Stimulated activated CD8-positive, alpha-beta memory T cell treated with anti-CD3 and anti-CD28 coated beads, Interleukin-2, amount 100 ng/mL, for 1 hour (primary cell): ENCODE measurements at places on chromosomes 4 and X.

GRCh38 chrX:151536571-151536970 lies 26.9 kb upstream of the PASD1 start:
- no peak for DNase-seq

DNA sequence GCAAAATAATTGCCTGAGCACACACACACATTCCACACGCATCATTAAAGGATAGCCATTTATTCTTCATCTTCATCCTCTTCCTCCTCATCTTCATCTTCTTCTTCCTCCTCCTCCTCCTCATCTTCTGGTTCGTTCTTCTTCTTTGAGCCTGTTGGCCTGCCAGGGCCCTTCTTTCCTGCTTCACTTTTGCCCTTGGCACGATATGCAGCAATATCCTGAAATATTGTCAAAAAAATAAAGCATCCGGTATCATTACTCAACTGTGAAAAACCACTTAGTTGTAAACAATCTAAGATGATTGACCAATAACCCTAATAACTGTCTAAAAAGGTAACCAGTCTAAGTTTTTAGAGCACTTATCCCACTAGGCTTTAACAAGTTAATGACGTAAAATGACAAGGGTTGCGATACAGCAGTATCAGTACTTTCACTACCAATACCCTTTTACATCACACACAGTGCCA lies 2.1 kb downstream of the HMGB2 start:
- DNase-seq: no peak

DNA sequence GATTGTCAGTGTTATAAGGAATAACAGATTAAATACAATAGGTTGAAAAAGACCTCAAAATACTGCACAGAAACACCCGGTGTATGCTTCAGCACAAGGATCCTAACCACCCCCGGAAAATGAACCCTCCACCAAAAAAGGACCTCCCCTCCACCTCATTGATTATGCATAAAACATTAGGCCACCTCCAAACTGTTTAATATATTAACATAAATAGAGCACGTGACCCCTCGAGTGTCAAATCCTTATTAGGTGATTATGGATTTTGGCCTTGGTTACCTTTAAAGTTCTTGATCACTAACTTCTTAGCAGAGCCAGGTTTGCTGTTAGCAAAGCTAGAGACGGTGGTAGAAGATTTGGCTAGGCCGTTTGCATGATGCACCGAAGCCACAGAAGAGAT lies 958 bp downstream of the CUL4B start:
- no peak for DNase-seq

DNA sequence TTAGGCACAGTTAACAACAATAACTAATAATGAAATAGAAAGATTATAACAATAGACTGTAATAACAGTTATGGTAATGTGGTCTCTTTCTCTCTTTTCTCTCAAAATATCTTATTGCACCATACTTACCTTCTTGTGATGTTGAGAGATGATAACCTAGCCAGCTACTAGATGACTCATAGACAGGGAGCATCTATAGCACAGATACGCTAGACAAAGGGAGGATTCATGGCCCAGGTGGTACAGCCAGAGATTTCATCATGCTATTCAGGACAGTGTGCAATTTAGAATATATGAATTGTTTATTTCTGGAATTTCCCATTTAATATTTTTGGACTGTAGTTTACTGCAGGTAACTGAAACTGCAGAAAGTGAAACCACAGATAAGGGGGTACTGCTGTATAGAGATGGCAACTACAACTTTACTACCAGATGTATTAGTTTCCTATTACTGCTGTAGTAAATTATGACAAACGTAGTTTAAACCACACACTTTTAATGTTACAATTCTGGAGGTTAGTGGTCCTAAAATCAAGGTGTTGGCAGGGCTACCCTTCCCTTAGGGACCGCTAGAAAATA lies 41.8 kb upstream of the MAGED1 start:
- DNase-seq: no peak

GRCh38 chrX:109707319-109707718 lies 25.7 kb downstream of the ACSL4 start:
- DNase-seq: no peak

DNA sequence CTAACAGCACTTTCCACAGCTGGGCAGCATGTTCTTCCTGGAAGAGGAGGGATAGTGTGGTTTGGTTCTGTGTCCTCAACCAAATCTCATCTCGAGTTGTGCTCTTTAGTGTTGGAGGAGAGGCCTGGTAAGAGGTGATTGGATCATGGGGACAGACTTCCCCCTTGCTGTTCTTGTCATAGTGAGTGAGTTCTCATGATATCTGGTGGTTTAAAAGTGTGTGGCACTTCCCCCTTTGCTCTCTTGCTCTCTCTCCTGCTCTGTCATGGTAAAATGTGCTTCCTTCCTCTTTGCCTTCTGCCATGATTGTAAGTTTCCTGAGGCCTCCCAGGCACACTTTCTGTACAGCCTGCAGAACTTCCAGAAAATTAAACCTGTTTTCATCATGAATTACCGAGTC lies 133.7 kb upstream of the NDP start:
- no peak for DNase-seq

DNA sequence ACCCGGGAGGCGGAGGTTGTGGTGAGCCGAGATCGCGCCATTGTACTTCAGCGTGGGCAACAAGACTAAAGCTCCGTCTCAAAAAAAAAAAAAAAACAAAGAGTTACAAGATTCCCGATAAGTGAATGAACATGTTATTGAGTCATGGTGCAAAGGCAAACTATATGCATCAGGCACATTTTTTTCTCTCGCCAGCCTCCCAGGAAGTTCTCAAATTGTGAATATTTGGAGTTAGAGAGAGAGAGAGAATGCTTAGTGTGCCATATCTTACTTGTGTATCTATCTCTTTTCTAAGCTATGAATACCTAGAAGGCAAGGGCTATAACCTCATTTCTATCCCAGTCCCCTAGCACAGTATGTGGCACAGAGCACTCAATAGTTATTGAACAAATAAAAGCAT lies 400.8 kb downstream of the RPA4 start:
- no peak for DNase-seq

- DNase-seq: no peak
Observed at GRCh38 chr4:8586671-8587468, 5.7 kb upstream of the CPZ start.

DNA sequence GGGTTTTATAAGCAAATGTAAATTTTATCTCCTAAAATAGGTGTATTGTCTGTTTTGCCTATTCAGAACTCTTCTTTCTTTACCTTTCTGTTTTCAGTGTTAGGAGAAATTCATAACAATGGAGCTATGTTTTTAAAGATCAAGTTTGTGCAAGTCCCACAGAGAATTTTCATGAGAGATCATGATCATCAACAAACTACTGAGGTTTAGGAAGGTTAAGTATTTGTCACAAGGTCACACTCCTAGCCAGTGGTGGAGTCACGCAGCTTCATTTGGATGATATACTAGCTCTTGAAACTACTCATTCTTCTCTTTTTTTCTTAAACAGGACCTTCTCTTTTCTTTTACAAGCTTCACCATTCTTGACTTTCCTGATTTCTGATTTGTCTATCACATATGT lies 892.6 kb upstream of the FRG1 start:
- DNase-seq: no peak

GRCh38 chrX:154374313-154375155 lies at the start of gene FLNA:
Gene FLNA, minus strand, starts transcription at chrX:154374634. Its CDS starts 3,389 bp downstream, at chrX:154371245.
- DNase-seq: no peak

DNA sequence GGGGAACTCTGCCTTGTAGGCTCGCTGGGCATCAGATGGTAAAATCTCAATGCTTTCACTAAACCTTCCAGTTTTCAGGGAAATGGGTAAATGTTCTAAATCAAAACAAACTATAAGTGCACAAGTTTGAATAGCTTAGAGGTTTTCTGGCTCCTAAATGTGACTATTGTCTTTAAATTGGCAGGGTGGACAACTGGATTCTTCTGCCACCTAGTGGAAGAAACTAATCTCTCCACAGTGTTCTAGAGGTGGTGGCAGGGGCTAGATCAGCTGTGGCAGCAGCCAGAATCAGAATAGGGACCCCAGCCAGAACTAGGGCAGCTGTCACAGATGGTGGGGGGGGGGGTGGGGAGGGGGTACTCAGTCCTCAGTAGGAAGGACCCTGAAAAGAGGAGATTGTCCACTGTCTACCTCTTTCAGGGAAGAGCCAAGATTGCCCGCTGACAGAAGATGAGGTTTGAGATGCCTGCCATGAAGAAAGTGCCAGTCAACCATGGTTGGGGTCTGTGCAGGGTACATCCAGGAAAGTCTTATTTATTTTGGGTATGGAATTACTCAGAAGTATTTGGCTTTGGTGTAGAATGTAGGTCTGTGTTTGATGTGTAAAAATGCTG lies 201.4 kb downstream of the CCNG2 start:
- no peak for DNase-seq

- DNase-seq: no peak
Observed at GRCh38 chrX:87005885-87006284, 511.7 kb upstream of the KLHL4 start.

DNA sequence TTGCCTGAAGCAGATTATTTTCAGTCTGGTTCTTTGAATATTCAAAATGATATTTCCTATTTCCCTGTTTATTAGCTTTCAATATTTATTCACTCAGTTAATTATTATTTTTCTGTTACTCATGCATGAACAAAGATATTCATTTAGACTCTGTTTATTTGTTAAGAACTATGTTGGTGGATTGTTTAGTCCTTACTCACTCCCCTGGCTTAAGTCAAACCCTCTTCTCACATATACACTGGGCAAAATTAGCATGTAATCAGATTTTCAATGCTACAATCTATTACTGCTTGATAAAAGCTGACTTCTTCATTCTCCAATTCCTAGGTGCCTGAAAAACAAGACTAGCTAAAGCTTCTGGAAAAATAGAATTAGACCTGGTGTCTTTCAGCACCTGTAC lies 335.8 kb downstream of the FAT4 start:
- no peak for DNase-seq

GRCh38 chr4:184408021-184408683 lies 66.2 kb downstream of the IRF2 start:
- no peak for DNase-seq

- no peak for DNase-seq
Observed at GRCh38 chr4:73450398-73451004, 14.5 kb downstream of the AFP start.

DNA sequence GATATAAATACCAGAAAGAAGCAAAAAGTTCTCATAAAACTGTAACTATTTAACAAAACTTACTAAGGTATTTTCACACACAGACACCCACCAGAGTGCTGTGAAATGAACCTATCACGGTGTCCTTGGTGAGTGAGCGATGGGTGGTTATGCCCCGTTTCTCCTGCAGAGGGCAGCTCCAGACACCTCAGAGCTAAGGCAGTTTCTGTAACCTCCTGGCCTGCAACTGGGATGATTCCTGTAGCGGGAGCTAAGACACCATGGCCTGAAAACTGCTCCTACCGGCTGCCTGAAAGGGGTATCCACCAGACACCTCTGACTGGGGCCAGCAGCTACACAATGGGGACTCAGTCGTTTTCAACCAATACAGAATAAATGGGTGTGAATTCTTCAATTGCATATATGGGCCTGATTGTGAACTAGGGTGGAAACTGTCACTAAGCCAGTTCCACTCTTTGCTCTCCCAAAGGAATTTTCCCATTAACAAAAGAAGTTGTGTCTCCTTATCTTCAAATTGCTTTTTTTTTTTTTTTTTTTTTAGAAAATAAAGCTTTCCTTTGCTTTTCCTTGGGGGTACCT lies 2375.8 kb upstream of the TENM3 start:
- DNase-seq: no peak

GRCh38 chr4:8417071-8417614 lies 23.4 kb downstream of the ACOX3 start:
- DNase-seq: no peak

DNA sequence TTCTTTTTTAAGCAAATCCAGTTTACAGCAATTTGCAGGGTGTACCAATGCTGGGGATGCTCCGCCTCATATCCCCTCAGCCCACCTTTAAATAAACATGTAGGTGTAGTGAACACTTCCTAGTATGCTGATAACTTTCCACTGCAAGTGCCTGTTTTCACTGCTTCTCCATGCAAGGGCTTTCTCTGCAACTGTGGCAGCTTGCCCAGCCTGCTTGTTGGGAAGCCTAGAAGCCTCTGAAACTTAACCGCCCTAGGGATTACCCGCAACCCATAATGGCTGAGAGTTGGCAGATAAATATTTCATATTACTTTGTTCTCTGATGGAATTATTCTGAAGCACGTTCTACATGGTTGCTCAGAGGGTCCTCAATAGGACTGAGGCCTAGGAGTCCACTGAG lies 253.7 kb upstream of the DDX53 start:
- DNase-seq: no peak

DNA sequence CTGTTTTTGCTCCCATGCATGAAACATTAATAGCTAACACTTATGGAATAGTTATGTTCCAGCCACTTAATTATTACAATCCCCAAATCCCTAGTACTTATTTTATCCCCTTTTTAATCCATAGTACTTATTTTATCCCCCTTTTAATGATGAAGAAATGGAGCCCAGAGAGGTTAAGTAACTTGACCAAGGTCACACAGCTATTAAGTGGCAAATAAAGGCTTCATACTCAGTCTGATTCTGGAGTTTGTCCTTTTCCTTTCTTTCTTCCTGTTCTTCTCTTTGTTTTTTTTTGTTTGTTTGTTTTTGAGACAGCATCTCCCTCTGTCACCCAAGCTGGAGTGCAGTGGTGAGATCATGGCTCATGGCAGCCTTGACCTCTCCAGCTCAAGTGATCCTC lies 2.2 kb downstream of the NKAP start:
- no peak for DNase-seq

DNA sequence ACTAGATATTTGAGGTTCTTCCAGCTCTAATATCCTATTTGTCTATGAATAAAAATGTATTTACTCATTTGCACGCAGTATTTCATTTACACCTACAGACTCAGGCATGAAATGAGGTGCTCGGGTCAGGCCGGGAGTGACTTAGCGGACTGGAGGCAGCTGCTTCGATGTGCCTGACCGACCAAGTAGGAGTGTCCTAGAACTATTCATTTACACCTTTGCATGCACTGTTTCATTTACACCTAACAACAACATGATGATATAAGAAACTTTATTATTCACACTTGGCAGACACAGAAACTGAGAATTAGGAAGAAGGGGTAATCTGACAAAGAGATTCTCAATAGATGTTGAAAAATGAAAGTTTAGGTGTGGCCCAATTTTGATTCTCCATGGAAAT lies 28.7 kb upstream of the FAT1 start:
- no peak for DNase-seq

DNA sequence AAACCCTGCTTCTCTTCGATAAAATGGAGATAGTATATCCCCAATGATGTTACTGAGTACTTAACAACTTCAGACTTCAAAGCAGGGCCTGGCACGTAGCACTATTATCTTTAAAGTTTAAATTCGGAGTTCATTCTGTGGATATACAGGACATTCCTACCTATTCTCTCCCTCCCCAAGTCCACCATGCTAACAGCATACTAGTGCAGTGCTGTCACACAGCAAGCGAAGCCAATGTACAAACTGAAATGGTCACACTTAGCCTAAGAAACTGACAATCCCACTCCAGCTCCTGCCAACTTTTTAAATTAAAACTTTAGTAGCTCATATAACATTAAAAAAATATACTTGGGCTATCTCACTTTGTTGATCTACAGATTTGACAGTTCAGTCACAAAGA lies 1.2 kb upstream of the DNAJB14 start:
- DNase-seq: no peak
